ENCODE measurements at places on chromosomes 12 and 14.

DNA sequence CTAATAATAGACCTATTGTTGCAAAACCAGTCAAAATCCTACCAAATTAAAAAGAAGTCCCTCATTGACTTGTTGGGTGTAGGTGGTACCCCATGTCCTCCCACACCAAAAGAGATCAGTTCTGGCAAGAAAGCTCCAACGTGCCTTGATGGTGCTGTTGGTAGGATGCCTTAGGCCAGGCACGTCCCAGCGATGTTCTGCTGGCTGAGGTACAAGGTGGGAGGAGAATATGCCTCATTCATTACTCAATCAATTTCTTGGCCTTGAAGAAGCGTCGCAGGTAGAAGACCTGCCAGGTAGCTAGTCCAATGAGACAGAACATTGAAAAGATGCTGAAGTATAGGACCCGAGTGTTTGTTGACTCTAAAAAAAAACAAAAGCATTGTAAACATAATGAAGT is 7.8 kb upstream of the NEK9 start:
- DNase-seq = no peak

GRCh38 chr12:68483592-68484383 is 126.9 kb upstream of the RAP1B start:
- no peak for DNase-seq

GRCh38 chr14:101028971-101029667 is 125.6 kb upstream of the RTL1 start:
- no peak for DNase-seq

GRCh38 chr12:9341260-9341585 is 133.0 kb upstream of the PZP start:
- DNase-seq = no peak

DNA sequence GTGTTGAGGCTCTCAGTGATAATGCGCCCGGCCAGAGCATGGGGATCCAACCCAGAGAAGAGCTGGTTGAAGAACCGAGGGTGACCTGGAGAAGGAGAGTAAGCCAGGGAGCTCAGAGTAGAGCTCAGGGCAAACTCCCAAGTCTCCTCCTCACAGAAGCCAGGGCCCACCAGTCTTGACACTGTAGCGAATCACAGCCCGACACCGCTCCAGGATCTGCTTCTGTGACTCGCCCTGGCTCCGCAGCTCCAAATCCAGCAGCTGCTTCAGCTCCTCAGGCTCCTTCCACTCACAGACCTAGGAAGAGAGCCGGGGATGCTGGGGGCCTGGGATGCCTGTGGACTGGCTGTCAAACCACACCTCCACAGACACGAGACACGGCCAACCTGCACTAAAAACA is 8.2 kb upstream of the ZNF740 start:
- DNase-seq = no peak
